ENCODE measurements at places on chromosomes 5 and 9.

DNA sequence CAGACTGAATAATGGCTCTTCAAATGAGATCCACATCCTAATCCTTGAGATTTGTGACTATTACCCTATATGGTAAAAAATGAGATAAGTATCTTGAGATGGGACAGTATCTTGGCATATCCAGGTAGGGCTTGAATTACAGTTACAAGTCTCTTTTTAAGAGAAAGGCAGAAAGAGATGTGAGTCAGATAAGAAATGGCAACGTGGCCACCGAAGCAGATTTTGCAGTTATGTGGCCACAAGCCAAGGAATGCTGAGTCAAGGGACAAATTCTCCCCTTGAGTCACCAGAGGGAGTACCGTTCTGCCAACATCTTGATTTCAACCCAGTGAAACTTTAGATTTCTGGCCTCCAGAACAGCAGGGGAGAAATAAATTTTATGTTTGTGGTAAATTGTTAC lies 1983.0 kb upstream of the C9orf72 start:
- DNase-seq, result no peak

DNA sequence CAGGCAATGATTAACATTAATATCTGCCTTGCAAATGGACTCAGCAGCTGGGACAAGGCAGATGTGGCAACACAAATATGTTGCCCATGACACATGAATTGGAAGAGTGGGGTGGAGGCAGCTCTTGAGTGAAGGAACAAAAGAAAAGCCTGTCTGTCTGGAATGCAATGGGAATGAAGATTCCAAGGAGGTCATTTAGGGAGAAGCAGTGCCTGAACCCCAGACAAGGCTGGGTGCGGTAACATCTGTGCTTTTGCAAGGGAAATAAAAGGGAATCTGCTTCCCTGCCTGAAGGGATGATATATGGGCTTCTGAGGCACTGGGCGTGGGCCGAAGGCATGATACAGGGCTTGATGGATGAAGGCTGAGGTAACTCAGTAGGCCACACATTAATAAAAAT lies 94.1 kb upstream of the TRIM32 start:
- no peak for DNase-seq

- no peak for DNase-seq
Observed at GRCh38 chr9:124492818-124493217, 14.4 kb downstream of the NR5A1 start.

GRCh38 chr5:34653708-34654107 lies 2.4 kb upstream of the RAI14 start:
- DNase-seq, result no peak

DNA sequence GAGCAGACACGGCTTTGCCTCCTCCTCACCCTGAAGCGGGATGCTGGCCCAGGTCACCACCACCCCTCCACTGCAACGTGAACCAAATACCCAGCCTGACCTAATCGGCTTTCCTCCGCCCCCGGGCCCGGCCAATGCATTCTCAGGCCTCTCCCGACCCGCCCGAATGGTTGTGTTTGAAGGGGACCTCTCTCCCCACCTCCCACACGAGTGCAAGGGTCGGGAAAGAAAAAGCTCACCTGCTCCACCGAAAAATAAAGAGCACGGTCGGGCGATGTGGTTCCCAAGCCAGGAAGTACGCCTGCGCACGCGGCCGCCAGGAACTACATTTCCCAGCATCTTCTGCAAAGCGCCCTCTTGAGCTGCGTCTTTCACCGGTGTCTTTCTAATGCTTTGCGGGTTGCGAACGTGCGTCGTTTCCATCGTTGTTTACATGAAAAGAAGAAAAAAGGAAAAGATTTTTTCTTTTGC lies at the start of gene ZNF883:
Gene ZNF883 (minus strand): TSS at position 282 of the 471 bp plus-strand sequence.
- DNase-seq, result peak; percentile 21

DNA sequence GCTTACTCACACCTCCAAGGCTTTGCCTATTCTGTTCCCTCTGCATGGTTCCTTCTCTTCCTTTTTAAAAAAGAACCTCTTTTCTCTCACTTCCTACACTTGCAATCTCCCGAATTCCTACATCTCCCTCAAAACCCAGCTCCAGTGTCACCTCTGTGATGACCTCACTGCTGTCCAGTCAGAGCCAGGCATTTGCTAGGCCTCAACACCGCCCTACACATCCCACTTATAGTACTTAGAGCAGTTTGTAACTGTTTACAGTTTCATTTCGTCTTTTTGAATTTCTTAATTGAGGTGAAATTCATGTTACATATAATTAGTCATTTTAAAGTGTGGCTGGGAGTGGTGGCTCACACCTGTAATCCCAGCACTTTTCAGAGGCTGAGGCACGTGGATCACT lies 30.8 kb downstream of the CD14 start:
- no peak for DNase-seq

DNA sequence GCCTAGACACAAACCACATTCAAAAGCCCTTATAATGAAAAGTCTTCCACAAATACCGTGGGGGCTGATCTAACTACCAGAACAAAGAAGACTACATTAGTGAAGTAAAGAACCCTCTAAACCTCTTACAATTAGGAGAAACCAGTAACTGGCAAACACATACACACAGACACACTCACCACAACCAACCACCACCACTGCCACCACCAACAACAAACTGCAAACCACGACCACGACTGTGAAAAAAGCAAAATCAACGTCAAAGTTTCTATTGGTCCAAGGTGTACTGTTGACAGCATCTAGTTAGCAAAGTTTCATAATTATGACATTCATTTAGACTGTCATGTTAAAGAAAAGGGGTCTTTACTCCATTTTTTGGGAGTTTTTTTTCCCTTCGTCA lies 2.7 kb downstream of the CDO1 start:
- DNase-seq, result no peak

- peak; percentile 7 for DNase-seq
Observed at GRCh38 chr9:36092509-36093215, 43.9 kb upstream of the GLIPR2 start.

GRCh38 chr5:54997081-54997480 lies 11.7 kb upstream of the ESM1 start:
- no peak for DNase-seq

- DNase-seq, result no peak
Observed at GRCh38 chr9:69049094-69049493, 13.5 kb downstream of the FXN start.

- no peak for DNase-seq
Observed at GRCh38 chr5:76716456-76717157, 681 bp downstream of the F2R start.

DNA sequence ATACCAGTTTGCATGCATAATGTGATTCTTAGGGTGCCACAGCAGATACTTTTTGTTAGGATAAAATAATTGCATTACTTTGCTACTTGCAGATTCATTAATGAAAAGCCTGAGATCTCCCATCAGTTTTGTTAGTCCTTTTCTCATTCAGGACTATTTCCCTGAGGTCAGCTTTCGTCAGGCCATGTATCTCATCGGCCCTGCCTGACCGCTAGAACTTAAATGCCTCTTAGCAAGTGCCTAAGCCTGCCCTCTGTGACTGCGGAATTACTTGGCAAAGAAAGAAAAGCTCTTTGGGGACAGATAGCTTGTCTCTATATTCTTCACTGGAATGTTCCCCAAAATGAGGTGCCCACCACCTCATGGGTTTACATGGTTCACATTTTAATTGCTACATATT lies 147.8 kb downstream of the KCTD16 start:
- no peak for DNase-seq

- no peak for DNase-seq
Observed at GRCh38 chr9:108681851-108682590, 173.8 kb downstream of the ACTL7B start.

DNA sequence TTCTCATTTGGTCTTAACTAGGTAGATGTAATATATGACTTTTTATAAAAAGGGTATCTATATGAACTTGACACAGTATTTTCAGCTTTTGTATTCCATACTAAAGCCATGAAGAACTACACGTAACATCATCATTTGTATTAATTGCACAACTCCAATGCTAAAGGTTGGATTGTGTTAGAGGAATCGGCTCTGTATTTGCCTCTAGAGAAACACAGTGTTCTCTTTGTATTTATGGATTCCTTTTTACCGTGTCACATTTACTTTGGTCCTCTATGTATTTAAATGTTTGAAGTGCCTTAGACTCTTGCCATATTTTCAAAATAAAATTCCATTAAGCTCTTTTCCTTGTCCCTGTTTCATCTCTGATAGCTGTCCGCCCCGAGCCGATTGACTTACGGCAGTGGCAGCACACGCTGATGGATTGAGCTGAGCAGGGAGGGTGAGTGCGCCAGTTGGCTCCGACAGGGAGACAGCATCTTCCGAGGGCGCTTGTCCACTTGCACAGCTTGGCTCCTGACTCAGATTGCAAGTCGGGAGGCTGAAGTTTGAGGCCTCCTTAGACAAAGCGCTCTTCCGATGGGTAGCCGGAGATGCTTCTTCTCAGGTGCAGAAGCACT lies 95.6 kb upstream of the DMRT1 start:
- no peak for DNase-seq

GRCh38 chr5:133938039-133938821 lies 30.2 kb downstream of the C5orf15 start:
- DNase-seq, result no peak

DNA sequence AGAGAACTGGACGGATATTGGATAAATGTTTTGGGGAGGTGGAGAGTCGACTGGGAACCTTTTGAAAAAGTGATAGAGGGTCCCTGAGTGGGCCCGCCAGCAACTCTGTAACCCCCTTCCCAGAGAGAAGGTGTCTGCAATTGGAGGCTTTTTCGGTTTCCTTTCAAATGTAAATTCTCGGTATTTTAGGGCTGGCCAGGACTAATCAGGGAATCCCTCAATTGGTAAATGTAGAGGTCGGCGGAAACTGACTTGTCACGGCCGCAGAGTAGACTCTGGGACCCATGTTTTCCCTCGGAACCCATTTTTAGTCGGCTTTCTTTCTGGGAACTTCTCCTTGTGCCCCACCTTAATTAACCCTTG lies 524 bp downstream of the CCNB1 start:
- DNase-seq, result no peak

DNA sequence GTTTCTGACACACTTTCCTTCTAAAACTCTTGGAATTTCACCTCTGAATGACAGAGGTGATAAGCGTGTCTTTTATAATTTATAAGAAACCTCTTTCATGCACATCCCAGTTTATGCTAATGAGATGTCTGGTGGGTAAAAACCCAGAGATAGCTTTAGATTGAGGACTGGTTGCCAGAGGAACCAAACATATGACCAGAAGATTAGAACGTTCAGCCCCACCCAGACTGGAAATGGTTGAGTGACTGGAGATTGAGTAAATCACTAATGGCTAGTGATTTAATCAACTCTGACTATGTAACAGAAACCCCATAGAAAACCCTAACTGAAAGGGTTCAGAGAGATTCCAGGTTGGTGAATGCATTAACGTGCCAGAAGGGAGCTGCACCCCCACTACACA lies 69.2 kb downstream of the CDH18 start:
- no peak for DNase-seq

GRCh38 chr5:133236976-133237375 lies 185.2 kb downstream of the HSPA4 start:
- DNase-seq, result no peak

- no peak for DNase-seq
Observed at GRCh38 chr9:36438536-36439236, 38.6 kb upstream of the RNF38 start.

GRCh38 chr5:131634666-131634995 lies 398 bp downstream of the RAPGEF6 start:
- peak; percentile 41 for DNase-seq

- DNase-seq, result peak; percentile 35
Observed at GRCh38 chr5:75034137-75034739, 18.1 kb downstream of the GCNT4 start.

DNA sequence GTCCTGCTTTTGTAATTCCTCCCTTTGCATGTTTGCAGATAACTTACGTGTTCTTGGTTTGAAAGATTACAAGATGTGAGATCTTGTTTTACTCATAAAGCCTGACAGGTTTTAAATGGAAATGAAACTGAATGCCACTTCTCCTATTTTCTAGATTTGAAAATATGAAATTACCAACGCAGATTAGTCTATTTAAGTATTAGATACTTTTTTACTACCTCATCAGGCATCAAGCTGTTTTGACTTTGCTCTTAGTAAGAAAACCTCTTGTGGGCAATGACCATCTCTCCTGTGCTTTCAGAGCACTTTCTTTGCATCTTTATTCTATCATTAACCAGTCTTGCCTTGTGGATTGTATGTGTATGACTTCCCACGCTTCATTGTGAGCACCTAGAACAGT lies 3.5 kb downstream of the DMXL1 start:
- DNase-seq, result no peak

DNA sequence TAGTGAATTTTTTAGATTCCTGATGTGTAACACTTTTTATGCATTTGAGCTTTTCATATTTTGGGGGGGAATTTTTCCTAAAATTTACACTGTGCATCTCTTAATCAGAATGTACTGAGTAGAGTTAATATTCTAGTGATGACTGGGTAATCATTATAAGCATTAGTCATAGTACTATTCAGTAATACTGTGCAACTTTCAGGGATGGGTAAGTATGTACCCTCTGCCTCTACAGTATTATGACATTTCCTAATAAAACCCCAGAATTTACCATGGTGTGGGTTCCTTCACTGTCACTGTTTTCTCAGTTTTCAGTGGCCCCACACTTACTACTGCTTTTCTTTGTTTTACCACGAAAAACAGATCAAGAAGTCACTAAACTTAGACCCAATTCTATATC lies 2.8 kb upstream of the CMYA5 start:
- DNase-seq, result no peak

- DNase-seq, result no peak
Observed at GRCh38 chr5:96863949-96864584, 12.2 kb upstream of the ERAP2 start.

- DNase-seq, result no peak
Observed at GRCh38 chr5:116631147-116631546, 56.5 kb upstream of the SEMA6A start.

- DNase-seq, result no peak
Observed at GRCh38 chr5:110195288-110195687, 505.6 kb downstream of the MAN2A1 start.

DNA sequence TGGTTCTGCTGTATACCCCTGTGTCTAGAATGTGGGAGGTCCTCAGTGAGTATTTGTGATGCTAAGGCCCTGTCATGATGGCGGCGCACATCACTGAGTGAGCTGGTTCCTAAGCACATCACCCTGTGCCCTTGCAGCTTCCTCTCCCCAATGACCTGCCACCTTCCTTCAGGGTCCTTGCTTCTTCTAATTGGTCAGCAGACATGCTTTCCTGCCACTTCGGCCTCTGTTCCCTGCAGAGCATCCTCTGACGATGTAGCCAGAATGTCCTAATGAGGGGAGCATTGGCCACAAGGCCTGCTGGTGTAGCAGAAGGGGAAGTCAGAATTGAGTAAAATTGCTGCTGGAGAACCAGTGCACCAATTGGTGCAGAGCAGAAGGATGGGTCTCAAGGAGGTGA lies 31.1 kb upstream of the ANGPTL2 start:
- DNase-seq, result no peak

Measured in stimulated activated CD4-positive, alpha-beta T cell treated with anti-CD3 and anti-CD28 coated beads, Interleukin-4, amount 100 ng/mL, for 4 hours (primary cell).